ENCODE measurements at places on chromosomes 3 and 15.

DNA sequence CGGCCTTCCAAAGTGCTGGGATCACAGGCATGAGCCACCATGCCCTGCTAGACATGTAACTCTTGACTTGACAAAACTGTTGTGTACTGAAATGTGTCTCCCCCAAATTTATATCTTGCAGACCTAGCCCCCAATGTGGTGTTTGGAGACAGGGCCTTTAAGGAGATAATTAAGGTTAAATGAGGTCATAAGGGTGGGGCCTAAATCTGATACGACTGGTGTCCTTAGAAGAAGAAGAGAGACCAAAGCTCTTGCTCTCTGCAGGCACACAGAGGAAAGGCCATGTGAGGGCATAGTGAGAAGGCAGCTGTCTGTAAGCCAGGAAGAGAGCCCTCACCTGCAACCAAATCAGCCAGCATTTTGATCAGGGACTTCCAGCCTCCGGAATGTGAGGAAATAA, 361.3 kb downstream of the SV2B start:
- no peak for DNase-seq

DNA sequence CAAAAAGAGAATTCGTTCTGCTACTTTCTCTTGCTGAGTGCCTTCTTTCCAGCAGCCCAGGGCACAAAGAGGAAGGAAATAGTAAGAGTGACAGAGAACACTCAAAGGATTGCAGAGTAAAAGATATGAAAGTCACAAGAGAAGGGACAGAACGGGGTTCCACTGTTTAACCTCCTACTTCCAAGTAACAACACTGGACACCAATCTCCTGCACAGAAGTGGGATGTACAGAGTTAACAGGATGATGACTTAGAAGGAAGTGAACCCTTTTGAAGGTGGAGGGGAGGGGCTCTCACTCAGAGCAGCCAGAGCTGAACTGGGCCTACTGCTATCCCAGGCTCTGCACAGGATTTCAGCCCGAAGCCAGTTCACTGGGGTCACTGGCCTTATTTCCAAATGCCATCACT, 130.1 kb upstream of the PRICKLE2 start:
- DNase-seq, result no peak

DNA sequence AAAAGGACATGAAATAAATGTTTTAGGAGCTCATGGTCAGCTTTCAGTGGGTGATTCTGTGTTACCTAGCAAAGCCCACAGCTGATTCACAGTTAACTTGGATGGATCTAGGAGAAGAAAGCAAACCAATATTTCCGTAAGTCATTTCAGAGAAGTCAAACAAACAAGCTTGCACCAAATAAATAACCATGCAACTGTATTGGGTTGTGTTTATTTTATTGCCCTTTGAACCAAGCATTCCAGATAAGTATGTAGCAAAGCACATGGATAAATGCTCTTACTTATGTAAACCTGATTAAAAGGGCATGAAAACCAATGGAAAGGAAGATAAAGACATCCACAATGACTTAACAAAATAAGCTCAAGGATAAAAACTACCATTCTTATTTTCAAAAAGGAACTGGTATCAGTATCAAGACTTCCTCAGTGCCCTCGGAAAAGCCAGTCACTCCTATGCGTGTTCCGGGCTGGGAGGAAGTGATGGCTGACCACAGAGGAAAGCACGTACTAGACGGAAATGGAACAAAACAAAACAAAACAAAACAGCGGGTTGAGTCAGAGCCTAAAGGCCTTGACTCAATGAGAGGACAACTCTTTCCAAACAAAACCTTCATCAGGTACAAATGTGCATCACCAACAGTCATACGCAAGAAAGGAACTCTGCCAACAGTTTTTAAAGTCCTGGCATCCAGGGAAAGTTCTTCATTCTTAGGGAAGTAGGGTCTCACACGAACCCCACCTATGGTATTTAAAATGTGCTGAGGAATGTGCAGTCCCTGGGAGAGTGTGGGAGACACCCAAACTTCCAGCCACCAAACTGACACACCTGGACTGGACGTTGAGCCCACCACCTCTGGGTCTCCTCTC, 103.3 kb downstream of the SNRK start:
- no peak for DNase-seq

DNA sequence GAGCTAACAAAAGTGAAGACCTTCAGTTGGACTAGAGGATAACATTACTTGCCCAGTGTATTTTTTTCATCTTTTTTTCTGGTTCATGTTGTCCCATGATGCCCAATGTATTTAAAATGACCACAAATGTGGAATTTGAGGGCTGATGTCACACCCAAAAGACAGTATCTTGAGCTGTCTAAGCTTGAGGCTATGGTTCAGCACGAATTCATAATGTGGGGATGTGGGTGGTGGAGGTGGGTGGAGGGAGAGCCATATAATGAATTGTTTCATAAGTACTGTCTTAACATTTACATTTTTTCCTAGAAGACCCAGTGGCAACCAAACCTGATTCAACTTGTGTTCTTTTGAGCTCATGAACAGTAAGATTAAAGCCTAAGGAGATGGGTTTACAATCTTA, 37.5 kb downstream of the CHAC1 start:
- DNase-seq, result no peak

DNA sequence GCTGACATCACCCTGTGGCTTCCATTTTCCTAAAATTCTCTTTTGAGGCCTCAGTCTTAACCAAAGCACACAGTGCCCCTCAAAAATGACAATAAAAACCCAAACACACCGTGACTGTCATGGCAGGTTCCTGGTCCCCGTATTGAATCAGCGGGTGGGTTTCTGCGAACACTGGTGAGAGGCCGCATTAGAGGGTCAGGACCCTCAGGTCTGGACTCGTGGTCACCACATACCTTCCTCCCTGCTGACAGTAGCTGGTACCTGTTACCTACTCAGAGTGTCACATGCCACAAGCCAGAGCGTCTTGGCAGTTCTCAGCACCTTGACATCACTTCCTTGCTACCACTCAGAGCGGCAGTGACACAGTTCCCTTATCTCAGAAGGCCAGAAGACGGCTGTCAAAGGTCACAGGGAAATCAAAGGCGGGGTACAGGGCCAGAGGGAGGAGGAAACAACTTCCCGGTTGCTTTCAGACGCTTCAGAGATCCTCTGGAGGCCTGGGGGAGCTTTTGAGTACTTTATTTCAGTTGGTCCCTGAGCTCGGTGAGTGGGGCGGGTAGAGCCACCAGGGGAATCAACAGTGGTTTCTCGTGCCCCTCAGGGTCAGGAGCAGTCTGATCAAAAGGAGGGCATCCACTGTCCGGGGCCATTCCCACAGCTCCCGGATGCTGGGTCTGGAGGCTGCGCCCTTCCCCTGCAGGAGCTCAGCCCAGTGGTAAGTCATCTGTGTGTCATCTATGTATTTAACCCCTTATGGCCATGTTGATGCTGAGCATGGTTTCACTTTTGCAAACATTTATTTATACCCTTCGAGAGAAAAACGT, at the start of the genes CCR5AS and CCRL2:
Gene CCR5AS, minus strand, starts transcription at position 279 of the 824 bp plus-strand sequence.
Gene CCRL2, plus strand, starts transcription at position 472 of the 824 bp plus-strand sequence. CDS start 821 bp downstream, outside the sequence.
- no peak for DNase-seq

DNA sequence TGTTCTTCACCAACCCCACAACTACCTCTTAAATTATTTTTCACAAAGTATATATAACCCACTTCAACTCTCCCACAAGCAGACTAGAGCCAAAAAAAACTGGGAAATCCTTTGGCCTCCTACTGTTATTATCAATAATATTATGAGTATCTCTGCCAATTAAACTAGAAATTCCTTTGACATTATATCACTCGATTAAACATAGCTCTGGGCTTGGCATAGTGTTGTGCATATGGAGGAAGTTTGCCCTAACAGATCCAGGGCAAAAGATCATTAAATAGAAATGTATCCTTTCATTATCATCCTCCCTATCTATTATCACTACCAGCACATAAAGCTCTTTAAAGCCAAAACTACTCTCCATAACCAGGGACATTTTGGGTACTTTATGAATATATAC, 74.9 kb downstream of the OSBPL10 start:
- DNase-seq, result no peak

GRCh38 chr3:160830796-160831195, 74.8 kb downstream of the PPM1L start:
- no peak for DNase-seq

GRCh38 chr3:188488801-188489200, 334.8 kb downstream of the LPP start:
- DNase-seq, result no peak

DNA sequence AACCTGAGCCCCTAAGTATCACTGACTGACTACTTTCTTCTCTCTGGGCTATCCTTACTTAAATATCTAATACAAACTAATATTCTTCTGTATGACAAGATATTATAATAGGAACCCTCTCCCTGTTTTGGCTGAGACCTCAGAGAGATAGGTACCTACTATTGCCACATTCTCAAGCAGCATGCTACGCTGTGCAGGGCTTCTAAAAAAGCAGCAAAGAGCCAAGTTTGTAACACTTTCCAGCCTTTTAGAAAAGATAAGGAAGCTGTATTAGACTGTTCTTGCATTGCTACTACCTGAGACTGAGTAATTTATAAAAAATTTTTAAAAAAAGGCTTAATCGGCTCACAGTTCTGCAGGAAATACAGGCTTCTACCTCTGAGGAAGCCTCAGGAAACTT, 126.8 kb upstream of the ABI3BP start:
- DNase-seq, result no peak

DNA sequence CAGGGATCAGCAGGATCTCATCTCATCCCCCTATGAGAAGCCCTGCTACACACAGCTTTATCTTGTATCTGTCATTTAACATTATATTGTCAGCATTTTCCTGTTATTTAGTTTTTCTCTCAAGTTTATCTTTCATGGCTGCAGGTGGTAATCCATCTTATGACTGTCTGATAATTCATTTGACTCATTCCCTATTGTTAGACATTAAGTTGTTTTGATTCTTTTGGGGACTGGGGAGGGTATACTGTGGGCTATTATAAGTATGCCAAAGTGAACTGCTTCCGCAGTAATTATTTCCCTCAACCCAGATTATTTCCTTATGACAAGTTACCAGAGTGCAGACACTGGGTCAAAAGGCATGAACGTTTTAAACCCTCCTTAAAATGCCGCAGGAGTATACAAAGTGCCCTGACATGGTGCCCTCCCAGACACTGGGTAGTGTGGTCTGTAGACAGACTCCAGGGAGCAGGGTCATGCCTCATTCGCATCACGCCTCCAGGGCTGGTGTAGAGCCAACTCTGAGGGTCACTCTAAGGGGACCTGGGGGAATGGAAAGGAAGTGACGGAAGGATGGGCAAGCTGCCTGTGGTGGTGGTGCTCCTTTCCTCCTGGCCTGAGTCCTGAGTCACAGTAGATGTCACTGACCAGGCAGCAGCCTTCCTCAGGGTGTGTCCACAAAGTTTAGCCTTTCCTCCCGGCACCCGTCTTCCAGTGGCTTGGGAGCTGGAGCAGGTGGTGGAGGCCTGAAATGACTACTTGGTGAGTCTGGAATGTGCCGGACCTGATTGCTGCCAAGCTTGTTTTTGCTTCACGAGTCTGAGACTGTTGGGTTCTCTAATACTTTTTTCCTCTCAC, 11.6 kb downstream of the GPR160 start:
- no peak for DNase-seq

DNA sequence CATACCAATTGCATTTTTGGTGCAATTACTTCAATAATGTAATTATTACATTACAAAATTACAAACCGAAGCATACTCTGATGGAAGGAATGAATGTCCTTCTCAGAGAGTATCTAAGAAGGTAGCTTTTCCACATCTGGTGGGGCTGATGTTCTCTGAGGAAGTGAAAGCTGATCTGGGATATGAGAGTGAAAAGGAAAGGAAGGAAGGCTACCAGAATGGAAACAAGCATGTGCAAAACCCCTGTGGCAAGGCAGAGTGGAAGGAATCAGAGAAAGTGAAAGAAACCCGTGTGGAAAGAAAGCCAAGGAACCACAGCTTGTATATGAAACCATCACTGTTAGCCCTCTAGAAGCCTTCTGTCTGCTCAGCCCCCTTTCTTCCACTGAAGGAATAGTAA, 35.3 kb upstream of the GOLGA8A start:
- no peak for DNase-seq

GRCh38 chr15:81256916-81257315, 60.2 kb downstream of the IL16 start:
- DNase-seq, result no peak

DNA sequence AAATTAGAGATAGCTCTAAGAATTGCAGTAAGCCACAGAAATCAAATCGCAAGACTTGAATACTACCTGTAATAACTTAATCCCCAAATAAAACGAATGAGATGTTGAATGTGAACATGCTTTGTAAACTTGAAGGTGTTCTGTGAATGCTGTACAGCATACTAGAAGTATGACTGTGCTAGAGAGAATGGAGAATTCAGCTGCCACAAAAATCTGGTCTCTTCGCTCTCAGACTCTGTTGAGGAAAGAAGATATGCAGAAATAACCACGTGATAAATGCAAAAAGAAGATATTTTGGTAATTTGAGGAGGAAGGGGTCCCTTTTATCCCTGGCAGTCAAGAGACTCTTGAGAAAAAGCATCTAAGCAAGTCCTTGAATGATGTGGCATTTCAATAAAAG, 37.3 kb downstream of the ZBTB38 start:
- DNase-seq, result no peak

DNA sequence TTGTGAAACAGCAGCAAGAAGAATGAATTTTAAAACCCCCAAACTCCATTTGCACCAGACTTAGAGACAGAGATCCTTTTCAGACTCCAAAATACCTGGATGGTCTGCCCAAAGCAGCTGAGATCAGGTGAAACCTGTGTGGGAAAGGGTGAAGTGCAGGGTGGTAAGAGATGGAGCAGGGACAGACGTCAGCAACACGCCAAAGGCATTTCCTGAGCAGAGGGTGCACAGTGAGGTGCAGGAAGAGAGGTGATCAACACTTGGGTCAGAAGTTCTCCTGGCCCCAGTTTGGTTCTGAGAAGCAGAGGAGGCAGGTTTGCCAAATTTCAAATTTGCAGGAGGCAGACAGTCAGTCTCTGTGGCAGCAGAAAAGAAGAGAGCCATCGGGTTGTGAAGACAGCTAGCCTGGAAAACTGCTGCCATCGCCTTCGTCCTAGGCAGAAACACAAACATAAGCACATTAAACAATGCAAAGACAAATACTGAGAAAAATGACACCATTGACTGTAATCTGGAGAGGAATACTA, 9.8 kb downstream of the CCR4 start:
- no peak for DNase-seq

- no peak for DNase-seq
Measured at GRCh38 chr3:194976874-194977273, 291.2 kb downstream of the FAM43A start.

- no peak for DNase-seq
Measured at GRCh38 chr3:62875558-62876002, 364 bp upstream of the CADPS start.

DNA sequence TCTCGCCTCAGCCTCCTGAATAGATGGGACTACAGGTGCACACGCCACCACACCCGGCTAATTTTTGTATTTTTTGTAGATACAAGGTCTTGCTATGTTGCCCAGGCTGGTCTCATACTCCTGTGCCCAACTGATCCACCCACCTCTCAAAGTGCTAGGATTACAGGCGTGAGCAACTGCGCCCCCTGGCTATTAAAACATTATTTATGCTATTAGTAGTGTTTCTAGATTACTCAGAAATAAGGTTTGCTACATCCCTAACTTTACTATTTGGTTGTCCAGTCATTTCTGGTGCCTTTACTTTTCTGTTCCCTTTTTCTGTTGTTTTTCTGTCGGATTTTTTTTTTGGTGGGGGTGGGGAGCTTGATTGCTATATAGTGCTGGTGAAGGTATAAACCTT, 393.6 kb upstream of the TPM1 start:
- no peak for DNase-seq

- no peak for DNase-seq
Measured at GRCh38 chr15:64611085-64611725, 150.8 kb downstream of the ZNF609 start.

GRCh38 chr15:91599261-91599660, 254.2 kb upstream of the SLCO3A1 start:
- no peak for DNase-seq

Data from neural crest cell (in vitro differentiated cells).